Mesenteric fat pad (tissue), 1 donor: ENCODE measurements at places on chromosomes 3 and 15. TPM values are rescaled to one million over a fixed set of nuclear protein-coding genes. Genes with fewer than 3 reads are reported as not detected.

Gene PLSCR5
- total RNA-seq = not detected

Gene ACAP2
- total RNA-seq = 53.9 TPM

Gene TUSC2
- 27.4 TPM for total RNA-seq

Gene PLOD2
- 219 TPM for total RNA-seq

Gene FOXB1
- not detected for total RNA-seq

Gene AADACL2
- total RNA-seq = 0.22 TPM

Gene GOLGA8O
- total RNA-seq = 1.5 TPM

Gene SLC22A13
- total RNA-seq = 1.00 TPM

Gene GOLGA8J
- not detected for total RNA-seq

Gene HDGFL3
- total RNA-seq = 31.2 TPM

Gene MINDY2
- 14.8 TPM for total RNA-seq

Gene GAP43
- total RNA-seq = not detected

Gene ZNF770
- total RNA-seq = 27.2 TPM

Gene SAMMSON
- not detected for total RNA-seq

Gene RARB
- total RNA-seq = 4.8 TPM

Gene CLK3
- 51.4 TPM for total RNA-seq

Gene DAPK2
- total RNA-seq = 18.1 TPM

Gene SERF2
- total RNA-seq = 932 TPM

Gene NEK10
- total RNA-seq = 0.87 TPM

Gene NEK4
- 18.1 TPM for total RNA-seq

Gene A4GNT
- total RNA-seq = not detected

Gene CACNA1D
- total RNA-seq = 0.45 TPM

Gene LRRC49
- 4.0 TPM for total RNA-seq

Gene C3orf70
- 2.9 TPM for total RNA-seq

Gene LRRC2
- total RNA-seq = 2.1 TPM
